ENCODE measurements at places on chromosomes 3 and 15. TPM values are rescaled to one million over a fixed set of nuclear protein-coding genes. Genes with fewer than 3 reads are reported as not detected.
A peak's percentile ranks its signal among the peaks of the same experiment; 100 is the strongest.

GRCh38 chr3:23421811-23422516 lies 218.8 kb downstream of the UBE2E2 start:
- ATAC-seq: no peak

DNA sequence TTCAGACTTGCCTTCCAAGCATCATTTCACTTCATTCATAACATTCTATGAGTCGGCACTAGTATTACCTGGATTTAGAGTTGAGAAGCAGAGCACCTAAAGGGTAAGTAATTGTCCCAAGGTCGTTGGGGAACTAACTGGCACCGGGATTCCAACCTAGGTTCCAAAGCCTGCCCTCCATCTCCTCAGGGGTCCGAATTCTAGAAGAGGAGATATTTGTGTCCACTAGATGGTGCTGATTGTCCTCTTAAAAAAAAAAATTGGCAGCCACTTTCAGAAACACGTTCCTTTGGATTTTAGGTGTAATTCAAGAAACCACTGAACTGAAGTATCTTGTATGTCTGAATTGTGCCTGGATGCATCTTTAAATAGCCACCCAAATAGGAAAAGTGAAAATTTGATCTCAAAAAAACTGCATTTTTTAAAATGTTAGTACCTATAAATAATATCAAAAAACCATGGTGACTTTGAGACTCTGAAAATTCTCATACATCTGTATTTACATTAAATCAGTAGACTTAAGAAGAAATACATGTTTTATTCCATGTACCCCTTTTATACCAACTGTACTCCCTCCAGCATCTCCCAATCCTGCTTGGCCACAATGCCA lies 3.9 kb upstream of the FSIP1 start:
- no peak for ATAC-seq

CCDC14 gene
- 52.1 TPM for total RNA-seq

- peak; percentile 72 for ATAC-seq
Measured at GRCh38 chr3:196712514-196713413, 587 bp downstream of the PIGX start.

GRCh38 chr3:139122612-139123011 lies 77.9 kb upstream of the PRR23C start:
- no peak for ATAC-seq

- no peak for ATAC-seq
Measured at GRCh38 chr3:154152741-154153140, 31.6 kb downstream of the ARHGEF26 start.

DNA sequence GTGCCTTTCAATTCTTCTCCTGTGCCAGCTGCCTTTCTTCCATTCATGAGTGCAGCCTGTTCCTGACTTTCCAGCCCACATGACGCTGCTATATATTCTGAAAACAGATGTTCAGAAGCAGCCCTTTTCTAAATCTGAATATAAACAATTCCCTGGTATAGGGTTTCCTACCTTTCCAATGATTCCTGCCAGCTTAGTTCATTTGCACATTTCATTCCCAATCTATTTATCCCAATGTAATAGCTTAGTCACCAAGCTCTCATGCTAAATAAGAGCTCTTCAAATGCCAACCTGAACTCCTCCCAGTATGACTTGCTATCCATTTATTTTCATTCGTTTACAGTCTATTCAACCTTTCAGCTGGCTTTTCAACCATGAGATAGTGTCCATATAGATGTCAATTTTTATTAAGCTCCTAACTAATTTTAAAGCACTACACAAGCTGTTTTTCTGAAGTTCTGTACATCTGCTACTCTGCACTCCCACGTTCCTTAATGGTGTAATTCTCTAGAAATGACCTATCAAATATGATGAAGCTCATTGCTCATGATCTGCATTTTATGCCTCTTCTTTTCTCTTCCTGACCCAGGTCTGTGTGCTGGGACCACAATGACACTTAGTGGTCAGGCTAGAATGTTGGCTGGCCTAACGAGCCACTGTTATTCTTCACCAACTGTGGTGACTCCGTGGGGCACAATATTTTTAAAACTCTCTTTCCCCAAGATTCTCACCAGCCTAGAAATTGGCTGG lies 605.0 kb upstream of the TBL1XR1 start:
- peak; percentile 80 for ATAC-seq

DNA sequence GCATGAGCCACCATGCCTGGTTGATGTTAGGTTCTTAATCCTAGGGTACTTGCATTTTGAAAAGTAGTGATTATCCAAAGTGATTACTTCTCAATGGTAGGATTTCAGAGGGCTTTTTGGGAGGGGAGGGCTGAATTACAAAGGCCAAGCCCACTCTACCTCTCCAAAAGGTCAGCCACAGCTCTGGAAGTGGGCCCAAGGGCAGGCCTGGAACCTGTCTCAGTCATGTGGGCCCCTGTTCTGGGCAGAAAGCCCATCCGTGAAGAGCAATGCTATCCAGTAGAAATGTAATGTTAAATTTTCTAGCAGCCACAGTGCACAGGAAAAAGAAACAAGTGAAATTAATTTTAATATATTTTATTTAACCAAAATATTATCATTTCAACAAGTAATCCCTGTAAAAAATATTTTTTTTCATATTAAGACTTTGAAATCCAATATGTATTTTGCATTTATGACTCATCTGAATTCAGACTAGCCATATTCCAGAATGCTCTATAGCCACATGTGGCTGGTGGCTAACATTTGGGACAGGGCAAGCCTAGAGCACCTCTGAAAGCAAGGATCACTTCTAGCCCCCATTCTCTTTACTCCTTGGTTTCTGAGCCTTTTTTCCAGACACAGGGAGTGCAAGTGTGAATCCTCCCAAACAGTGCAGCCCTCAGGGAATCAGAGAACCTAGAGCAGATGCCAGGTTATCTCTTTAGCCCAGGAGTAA lies 16.8 kb downstream of the RFT1 start:
- peak; percentile 67 for ATAC-seq

DNA sequence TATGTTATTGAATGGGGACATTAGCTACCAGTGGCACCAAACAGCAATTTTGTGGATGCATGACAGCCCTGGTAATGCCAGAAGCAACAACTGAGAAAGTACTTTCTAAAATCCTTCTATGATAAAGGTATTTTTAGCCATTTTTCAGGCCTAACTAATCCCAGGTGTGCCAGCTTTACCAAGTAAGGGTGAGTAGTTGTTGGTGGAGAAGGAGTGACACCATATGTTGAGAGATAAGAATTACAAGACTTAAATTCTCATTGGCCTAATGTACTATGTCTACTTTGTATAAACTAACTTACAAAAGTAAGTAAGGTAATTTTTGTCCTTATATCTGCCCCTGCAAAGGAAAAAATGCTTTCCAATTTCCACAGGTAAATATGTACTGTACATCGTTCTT lies 4.1 kb upstream of the COX17 start:
- peak; percentile 5 for ATAC-seq

GRCh38 chr3:150699068-150699639 lies 4.6 kb downstream of the ERICH6 start:
- ATAC-seq: no peak

GRCh38 chr3:197487911-197488391 lies 67.8 kb downstream of the BDH1 start:
- peak; percentile 98 for ATAC-seq

GRCh38 chr3:160796813-160797164 lies 40.8 kb downstream of the PPM1L start:
- no peak for ATAC-seq

DNA sequence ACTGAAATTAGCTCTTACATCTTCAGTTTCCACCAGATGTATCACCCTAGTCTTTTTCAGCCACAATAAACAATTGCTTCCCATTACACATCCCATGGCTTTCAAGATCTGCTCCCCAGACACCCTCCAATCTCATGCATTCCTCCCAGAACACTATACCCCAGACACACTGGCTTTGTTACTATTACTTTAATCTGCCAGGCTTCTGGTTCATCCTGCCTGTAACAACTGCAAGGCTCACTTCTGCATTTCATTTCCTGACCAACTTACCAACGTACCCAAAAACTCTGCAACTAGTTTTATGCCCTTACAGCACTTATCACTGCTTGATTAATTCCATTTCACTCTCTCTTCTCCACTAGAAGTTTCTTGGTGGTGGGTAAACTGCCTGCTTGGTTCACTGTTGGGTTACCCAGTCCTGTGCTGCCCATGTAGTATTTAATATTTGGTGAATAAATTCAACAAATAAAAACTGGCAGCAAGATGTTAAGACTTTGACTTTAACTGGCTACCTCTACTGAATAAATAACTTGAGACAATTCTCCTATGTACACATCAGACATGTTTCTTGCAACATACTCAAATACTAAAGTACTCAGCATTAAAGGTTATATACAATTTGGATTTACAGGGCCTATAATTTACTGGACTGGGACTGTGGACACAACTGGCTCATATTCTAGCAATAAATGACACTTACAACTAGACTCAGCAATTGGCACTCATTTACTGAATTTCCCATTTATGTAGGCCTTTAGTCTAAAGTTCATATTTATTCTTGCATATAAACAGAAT lies 2.7 kb downstream of the RPL22L1 start:
- no peak for ATAC-seq

IGSF10 gene
- 0.97 TPM for total RNA-seq

MTHFS gene
- 12.7 TPM for total RNA-seq

THBS1 gene
- total RNA-seq: 3.6 TPM

- no peak for ATAC-seq
Measured at GRCh38 chr15:40695469-40695890, 506 bp downstream of the RAD51 start.

- no peak for ATAC-seq
Measured at GRCh38 chr3:139597947-139598346, 58.4 kb upstream of the RBP1 start.

PCOLCE2 gene
- 6.6 TPM for total RNA-seq

GRCh38 chr15:59764775-59765174 lies 75.7 kb upstream of the BNIP2 start:
- no peak for ATAC-seq

- no peak for ATAC-seq
Measured at GRCh38 chr15:31871887-31872281, 158.4 kb upstream of the CHRNA7 start.

- no peak for ATAC-seq
Measured at GRCh38 chr15:38612159-38612863, 47.7 kb upstream of the RASGRP1 start.

DNA sequence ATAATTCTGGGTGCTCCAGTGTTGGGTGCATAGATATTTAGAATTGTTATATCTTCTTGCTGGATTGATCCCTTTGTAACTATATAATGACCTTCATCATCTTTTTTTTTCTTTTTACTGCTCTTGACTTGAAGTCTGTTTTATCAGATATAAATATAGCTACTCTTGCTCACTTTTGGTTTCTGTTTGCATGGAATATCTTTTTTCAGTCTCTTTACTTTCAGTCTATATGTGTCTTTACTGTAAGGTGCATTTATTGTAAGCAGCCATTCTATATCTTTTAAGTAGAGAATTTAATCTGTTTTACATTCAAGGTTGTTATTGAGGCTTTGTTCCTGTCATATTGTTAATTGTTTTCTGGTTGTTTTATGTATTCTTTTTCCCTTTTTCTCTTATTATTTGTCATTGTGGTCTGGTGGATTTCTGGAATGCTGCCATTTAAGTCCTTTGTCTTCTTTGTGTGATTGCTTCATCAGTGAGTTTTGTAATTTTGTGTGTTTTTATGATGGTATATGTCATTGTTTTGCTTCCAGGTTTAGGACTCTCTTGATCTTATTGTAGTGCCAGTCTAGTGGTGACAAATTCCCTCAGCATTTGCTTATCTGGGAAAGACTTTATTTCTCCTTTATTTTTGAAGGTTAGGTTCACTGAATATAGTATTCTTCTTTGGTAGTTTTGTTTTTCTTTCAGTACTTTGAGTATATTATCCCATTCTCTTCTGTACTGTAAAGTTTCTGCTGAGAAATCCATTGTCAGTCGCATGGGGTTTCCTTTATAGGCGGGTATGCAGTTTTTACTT lies 8.3 kb upstream of the PRR23C start:
- no peak for ATAC-seq

- ATAC-seq: no peak
Measured at GRCh38 chr3:195475614-195476013, 32.8 kb upstream of the ACAP2 start.

PLA1A gene
- total RNA-seq: not detected

GRCh38 chr3:143337387-143337786 lies 217.8 kb downstream of the CHST2 start:
- ATAC-seq: no peak

DNA sequence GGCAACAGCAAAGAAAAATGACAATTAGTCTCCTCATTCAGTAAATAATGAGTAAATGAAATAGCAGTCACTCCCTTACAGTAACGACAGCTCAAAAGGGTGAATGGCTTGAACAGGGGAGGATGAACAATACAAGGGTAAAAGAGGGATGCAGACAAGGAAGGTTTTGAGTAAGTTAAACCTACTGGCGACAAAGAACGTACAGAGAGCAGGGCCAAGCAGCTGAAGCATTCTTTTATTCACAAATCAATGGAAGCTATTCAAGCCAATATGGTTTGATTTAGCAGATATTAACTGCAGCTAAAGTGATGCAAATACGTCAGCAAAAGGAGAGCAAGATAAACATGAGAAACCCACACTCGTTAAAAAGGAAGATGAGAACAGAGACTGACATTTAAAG lies 90.7 kb upstream of the ICE2 start:
- ATAC-seq: no peak

DNA sequence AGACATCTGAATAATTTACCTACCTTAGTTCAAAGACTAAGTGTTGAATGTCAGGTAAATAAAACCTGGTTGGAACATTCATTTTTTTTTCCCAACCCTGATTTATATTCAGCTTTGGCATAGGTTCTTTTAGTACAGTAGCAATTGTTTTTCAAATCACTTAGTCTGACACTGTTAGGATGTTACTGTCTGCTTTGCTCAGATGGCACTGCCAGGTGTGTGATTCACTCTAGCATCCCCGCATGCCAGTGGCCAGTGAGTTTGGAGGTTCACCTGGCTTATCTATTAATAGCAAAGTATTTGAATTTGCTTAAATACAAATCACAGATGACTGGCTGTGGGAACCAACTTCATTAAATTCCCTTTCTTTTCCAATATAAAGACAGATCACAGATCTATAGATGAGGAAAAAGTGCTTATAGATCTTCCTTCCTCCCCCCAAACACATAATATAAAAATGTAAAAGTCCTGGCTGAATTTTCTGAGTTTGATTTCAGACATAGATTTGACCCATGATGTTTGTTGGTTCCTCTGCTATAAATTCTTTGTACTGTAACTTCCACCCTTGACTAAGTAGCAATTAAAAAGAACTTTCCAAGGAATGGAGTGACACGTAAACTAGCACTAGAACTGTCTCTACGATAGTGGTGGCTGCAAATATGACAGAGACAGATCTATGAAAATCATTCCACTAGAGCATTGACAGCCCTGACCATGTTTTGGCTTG lies 3.9 kb downstream of the THBS1 start:
- ATAC-seq: no peak

DNA sequence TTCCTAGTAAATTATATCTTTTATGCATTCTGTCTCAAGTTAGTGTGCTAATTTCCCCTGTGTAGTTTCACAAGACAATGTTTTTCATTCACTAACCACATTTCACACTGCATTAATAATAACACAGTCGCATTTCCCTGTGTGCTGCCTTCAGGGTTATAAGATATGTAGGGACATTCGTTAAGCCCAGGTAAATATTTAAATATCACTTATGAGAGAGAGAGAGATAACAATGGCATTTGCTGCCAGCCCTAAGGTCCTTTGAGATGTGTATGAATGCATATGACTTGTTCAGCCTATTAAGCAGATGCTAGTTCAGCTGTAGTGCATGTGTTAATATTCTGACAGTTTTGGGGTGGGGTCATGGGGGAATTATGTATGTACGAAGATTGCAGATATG lies 876.7 kb downstream of the NAALADL2 start:
- ATAC-seq: peak; percentile 25

TTC14 gene
- total RNA-seq: 49.1 TPM

GRCh38 chr15:89494031-89494430 lies 2.4 kb downstream of the RHCG start:
- no peak for ATAC-seq
